ENCODE measurements at places on chromosomes 5 and 9.

DNA sequence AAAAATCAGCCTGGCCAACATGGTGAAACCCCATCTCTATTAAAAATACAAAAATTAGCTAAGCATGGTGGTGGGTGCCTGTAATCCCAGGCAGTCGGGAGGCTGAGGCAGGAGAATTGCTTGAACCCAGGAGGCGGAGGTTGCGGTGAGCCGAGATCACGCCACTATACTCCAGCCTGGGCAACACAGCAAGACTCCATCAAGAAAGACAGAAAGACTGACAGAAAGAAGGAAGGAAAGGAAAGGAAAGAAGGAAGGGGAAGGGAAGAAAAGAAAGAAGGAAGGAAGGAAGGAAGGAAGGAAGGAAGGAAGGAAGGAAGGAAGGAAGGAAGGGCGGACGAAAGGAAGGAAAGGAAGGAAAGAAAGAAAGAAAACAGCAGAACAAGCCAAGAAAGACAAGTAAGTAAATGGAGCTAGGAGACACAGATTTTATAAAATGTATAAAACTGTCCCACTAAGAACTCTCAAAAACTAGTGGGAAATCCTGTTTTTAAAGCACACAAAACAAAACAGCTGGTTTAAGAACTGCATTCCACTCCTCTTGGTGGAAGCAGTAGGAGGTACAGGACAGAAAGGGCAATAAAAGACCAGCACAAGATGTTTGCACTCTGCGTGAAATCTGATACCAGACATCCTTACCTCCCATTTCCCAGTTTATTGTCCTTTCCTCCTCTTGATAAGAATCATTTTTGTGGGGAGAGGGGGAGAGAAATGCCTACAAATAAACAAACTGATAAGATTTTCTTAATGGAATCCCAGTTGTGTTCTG is 46.7 kb downstream of the MYO10 start:
- DNase-seq = peak; percentile 80

- no peak for DNase-seq
These were observed 102.1 kb downstream of the GOLPH3 start for GRCh38 chr5:32072054-32072453.

DNA sequence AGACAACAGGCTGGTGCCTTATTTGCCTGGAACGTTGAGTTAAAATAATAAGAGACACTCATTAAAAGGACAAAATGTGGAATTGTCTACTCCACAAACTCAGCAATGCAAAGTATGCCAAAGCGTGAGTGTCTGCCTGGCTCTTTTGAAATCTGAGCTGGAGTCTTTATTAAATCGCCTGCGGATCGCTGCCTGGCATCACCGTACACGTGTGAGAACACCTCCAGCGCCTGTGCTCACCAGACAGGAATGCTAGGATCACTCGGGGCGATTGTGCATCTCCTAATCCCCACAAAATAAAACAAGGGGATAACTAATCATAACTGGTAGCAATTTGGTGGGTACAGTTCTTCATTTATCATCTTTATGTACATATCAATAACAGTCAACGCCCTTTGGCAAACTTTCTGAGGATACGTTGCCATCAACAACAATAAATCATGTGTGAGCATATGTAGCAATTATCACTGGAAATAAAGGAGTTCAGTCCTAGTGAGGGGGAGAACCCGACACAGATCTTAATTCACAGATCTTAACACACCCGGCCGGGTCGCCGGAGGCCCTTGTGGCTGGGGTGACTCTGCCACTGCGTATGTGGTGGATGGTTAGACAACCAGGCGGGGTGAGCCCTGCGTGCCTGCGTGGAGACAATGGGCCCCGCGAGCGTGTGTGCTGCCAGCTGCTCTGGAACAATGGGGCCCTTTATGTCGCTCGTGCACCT is 284.9 kb upstream of the IRX1 start:
- DNase-seq = peak; percentile 39

GRCh38 chr5:159909126-159909525 is 7.2 kb upstream of the ADRA1B start:
- no peak for DNase-seq

DNA sequence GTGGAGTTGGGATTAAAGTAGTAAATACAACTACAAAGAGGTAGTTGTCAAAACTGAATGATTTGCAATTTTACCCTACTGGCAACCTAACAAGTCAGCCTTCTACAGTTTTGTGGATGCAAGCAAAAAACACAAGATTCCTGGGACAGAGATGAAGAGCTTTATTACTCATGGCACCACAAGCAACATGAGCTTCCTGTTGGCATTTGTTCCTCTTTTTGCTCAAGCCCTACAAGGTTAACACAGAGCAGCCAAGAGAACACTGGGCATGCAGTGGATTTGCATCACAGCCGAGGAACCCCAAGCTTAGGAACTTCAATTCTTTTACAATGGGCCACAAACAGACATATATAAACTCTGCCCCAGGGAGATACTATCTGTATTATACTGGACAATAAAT is 28.8 kb upstream of the DMAC1 start:
- no peak for DNase-seq

DNA sequence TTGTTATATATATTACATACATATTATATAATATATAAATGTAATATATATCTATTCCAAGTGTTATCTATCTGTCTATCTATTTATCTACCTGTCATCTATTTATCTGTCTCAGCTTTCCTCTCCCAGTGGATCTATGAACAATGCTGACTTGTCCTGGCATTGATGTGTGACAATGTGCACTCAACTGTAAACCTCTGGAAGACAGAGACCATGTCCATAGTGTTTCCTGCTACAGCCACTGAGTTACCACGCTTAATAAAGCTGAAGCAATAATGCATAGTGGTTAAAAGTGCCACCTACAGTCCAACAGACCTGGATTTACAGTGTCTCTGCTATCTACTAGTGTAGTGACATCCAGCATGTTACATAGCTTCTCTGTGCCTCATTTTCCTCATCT is 57.2 kb upstream of the TMED7 start:
- no peak for DNase-seq

GRCh38 chr9:133153227-133154096 is 10.3 kb downstream of the GBGT1 start:
- DNase-seq = no peak

DNA sequence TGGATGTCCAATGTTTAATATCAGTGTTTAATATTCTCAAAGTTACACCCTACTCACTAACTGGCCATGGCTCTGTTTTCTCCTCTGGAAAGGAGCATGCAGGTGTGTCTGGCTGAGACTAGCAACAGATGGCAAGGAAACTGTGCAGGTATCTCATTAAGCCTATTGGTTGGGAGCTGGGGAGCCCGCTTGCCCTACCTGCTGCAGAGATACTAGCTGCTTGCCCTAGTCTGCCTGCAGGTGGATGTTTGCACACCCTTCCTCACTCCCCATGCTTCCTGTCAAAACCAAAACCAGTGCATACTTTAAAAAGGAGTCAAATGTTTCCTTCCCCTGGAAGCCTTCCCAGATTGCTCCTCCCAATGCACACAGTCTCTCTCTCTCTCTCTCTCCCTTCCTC is 228.3 kb upstream of the RASEF start:
- DNase-seq = no peak

DNA sequence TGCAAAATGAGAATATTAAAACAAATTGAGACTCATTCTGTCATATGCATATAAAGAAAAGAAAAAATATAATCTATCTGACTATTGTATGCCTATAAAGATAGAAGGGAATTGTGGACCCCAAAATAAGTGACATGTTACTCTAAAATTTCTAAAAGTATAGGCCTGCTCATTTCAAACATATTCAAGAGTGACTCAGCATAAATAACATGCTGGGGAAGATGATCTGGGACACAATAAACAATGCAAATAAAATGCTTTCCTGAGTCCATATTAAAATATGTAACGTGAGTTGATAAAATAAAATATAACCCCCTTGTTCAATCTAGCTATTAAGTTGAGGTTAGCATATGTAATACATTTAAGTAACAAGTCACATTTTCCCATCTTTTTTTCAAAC is 882.0 kb upstream of the EDIL3 start:
- no peak for DNase-seq

DNA sequence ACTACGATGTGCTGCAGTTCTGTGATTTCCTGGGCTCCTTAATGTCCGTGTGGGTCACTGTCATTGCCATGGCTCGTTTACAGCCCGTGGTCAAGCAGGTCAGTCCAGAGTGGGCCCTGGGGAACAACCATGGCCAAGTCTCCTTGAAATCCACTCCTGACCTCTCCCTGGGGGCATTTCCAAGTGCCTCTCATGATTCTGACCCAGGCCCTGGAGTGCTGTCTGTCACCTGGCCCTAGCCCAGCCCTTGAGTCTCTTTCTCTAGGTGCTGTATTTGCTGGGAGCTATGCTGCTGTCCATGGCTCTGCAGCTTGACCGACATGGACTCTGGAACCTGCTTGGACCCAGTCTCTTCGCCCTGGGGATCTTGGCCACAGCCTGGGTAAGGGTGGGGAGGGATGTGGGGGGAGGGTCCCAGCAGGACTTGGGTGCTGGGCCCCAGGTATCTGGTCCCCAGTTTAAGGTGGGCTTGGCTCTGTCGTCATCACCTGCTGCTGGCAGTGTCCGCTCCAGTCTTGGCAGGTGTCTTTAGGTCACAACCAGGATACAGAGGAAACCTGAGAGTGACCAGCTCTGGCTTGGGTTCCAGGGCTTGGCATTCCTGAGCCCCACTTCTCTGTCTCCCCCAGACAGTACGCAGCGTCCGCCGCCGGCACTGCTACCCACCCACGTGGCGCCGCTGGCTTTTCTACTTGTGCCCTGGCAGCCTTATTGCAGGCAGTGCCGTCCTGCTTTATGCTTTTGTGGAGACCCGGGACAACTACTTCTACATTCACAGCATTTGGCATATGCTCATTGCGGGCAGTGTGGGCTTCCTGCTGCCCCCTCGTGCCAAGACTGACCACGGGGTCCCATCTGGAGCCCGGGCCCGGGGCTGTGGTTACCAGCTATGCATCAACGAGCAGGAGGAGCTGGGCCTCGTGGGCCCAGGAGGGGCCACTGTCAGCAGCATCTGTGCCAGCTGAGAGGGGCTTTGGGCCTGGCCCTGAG is 17.0 kb downstream of the OR13J1 start:
- no peak for DNase-seq

- DNase-seq = no peak
These were observed 3.0 kb upstream of the SRA1 start for GRCh38 chr5:140560227-140560626.

DNA sequence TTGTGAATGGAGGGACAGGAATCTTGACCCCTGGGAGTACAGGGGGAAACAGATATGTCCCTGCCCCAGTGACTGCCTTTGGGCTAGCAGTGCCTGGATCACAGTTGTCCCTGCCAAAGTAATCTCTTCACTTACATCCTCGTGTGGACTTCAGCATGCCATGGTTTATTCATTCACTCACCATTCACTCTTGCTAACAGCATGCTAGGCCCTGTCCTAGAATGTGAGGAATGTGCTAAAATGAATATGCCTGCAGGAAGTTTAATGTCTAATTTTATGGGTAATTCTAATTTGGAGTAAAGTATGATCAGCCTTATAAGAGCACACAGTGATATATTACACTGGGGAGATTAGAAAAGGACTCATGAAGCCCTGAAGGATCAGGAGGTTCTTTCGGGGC is 63.0 kb downstream of the FAT2 start:
- no peak for DNase-seq

DNA sequence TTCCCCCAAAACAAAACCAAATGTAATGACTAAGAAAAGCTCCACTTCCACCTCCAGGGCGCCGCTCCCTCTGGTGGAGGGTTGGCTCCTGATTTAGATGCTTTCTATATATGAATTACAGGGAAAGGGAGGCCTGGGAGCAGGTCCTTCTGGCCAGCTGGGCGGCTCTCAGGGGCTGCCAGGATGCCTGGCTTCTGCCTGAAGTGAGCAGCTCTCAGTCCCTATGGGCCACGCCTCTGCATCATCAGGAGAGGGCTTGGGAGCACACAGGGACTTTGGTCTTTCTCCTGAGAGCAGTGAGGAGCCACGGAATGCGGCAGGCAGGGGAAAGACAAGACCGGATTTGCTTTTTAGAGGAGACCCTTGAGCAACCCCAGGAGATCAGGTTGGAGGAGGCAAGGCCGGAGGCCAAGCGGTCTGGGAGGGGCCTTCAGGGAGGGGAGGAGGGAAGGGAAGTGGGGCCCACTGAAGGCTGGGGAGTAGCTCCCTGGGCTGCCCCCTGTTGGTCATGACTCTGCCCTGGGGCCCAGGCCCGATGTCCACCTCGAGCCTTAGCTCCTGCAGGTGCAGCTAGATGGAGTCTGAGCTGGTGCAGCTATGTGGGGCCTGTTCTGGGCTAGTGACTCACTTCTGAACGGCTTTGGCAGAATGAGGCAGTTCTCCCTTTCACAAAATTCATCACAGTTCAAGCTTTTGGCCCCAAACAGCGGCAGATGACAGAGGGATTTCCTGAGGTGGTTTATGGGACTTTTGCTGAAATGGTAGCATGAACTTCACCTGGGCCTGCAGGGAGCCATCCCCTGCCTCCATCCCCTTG is 11.3 kb upstream of the GRHPR start:
- DNase-seq = no peak

GRCh38 chr5:107799306-107799705 is 128.6 kb upstream of the EFNA5 start:
- DNase-seq = no peak

- peak; percentile 33 for DNase-seq
These were observed 47.0 kb upstream of the SHC3 start for GRCh38 chr9:89225587-89225986.

DNA sequence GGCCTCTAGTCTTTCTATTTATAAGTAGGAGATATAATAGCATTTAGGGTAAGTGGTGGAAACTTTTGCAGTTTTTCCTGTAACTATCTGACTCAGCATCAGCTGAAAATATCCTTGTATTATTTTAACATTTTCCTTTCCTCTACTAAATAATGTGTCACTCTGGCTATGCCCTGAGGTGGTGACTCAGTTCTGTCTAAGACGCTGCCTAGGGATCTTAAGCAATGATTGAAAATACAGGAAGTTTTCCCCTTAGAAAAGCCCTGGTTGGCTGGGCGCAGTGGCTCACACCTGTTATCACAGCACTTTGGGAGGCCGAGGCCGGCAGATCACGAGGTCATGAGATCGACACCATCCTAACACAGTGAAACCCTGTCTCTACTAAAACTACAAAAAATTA is 9.3 kb upstream of the EDIL3 start:
- peak; percentile 78 for DNase-seq

- no peak for DNase-seq
These were observed 1397.8 kb downstream of the PTPRD start for GRCh38 chr9:9215050-9215449.

DNA sequence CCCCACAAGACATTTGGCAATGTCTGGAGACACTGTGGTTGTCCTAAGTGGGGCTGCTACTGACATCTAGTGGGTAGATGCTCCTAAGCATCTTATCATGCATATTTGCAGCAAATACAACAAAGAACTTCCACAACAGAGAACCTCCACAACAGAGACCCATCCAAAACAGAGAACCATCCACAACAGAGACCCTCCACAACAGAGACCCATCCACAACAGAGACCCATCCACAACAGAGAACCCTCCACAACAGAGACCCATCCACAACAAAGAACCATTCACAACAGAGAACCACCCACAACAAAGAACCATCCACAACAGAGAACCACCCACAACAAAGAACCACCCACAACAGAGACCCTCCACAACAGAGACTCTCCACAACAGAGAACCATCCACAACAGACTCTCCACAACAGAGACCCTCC is 32.8 kb downstream of the ARPC5L start:
- peak; percentile 73 for DNase-seq

GRCh38 chr5:143140492-143141203 is 262.8 kb downstream of the NR3C1 start:
- no peak for DNase-seq
